Gastroesophageal sphincter (tissue), 4 donors: ENCODE measurements at places on chromosomes 7 and 10.

GRCh38 chr10:125068406-125068805 is 92.0 kb downstream of the CTBP2 start:
- no peaks in the 10 kb centered on the region for H3K27me3 ChIP-seq
- peaks cover 59% of the 10 kb centered on the region for H3K4me1 ChIP-seq
- H3K4me3 ChIP-seq: no peak overlapping the region
- H3K27ac ChIP-seq: no peak overlapping the region
- H3K36me3 ChIP-seq: no peaks in the 10 kb centered on the region

DNA sequence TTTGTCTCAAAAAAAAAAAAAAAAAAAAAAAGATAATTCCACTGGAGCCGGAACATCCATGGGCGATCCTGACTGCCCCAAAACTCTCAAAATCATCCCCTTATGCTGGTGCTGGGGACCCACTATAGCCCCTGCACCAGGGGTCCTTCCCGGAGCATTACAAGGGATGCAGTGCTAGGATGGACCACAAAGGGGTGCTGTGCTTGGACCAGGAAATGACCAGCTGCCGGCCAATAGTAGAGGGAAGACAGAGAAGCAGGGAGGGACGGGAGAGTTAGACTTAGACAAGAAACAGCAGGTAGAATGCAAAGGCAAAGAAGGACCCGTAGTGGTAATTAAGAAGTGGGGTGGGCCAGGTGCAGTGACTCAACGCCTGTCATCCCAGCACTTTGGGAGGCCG is 40.5 kb downstream of the RCC1L start:
- no peak for ATAC-seq
- no peaks in the 10 kb centered on the region for H3K36me3 ChIP-seq
- H3K27ac ChIP-seq: no peak overlapping the region
- H3K27me3 ChIP-seq: no peaks in the 10 kb centered on the region

DNA sequence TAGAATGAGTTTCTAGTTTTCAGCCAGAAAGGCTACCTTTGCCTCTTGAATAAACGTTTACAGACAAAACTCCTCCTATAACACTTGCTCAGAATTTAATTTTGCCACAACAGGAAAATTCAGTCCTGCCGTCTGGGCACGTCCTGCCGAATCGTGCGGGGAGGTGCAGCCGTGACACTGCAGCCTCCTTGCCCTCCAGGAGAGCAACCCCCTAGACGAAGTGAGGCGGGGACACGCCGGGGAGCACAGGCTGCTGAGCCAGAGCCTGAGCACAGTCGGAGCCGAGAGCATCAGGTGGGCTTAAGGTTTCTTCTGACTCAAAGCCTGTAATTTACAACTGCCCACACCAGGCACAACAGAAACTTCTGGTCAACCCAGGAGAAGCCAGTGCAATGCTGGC is 102.3 kb downstream of the DYNC2I1 start:
- no peaks in the 10 kb centered on the region for H3K4me1 ChIP-seq
- ATAC-seq: no peak
- peaks cover 18% of the 10 kb centered on the region for H3K27me3 ChIP-seq
- H3K4me3 ChIP-seq: no peak overlapping the region

- H3K4me3 ChIP-seq: no peak overlapping the region
- H3K4me1 ChIP-seq: no peaks in the 10 kb centered on the region
- peak; percentile 78 for ATAC-seq
- no peak overlapping the region for H3K27ac ChIP-seq
- H3K36me3 ChIP-seq: no peaks in the 10 kb centered on the region
- H3K27me3 ChIP-seq: no peaks in the 10 kb centered on the region
These were observed 87.4 kb upstream of the TNS3 start for GRCh38 chr7:47669178-47669891.

DNA sequence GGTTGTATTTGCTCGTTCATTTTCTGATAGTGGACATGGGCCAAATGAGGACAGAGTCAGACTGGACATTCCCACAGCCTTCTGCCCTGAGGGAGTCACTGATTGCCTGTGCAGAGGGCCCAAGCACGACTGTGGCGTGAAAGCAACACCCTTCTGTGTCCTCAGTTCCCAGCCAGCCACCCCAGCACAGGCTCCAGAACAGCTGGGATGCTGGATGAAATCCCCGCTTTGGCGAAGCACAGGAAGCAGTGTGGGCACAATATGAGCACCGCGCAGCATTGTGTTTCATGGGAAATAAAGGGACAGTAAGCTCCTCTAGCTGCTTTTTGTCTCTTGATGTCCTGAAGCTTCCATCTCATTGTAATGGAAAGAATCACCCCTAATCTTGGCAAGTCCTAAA is 20.5 kb downstream of the TRIL start:
- peaks cover 8% of the 10 kb centered on the region for H3K27me3 ChIP-seq
- H3K27ac ChIP-seq: no peak overlapping the region
- H3K4me3 ChIP-seq: no peak overlapping the region
- ATAC-seq: no peak

- peaks cover 26% of the 10 kb centered on the region for H3K4me1 ChIP-seq
- H3K27me3 ChIP-seq: no peaks in the 10 kb centered on the region
- H3K27ac ChIP-seq: peak overlapping the region; percentile 5
- peak; percentile 76 for ATAC-seq
- no peaks in the 10 kb centered on the region for H3K36me3 ChIP-seq
These were observed 127.3 kb downstream of the LHPP start for GRCh38 chr10:124588736-124589490.

GRCh38 chr10:70774810-70775678 is 10.1 kb downstream of the TBATA start:
- no peak overlapping the region for H3K4me3 ChIP-seq
- H3K27ac ChIP-seq: no peak overlapping the region
- H3K36me3 ChIP-seq: no peaks in the 10 kb centered on the region
- no peak for ATAC-seq
- no peaks in the 10 kb centered on the region for H3K4me1 ChIP-seq

DNA sequence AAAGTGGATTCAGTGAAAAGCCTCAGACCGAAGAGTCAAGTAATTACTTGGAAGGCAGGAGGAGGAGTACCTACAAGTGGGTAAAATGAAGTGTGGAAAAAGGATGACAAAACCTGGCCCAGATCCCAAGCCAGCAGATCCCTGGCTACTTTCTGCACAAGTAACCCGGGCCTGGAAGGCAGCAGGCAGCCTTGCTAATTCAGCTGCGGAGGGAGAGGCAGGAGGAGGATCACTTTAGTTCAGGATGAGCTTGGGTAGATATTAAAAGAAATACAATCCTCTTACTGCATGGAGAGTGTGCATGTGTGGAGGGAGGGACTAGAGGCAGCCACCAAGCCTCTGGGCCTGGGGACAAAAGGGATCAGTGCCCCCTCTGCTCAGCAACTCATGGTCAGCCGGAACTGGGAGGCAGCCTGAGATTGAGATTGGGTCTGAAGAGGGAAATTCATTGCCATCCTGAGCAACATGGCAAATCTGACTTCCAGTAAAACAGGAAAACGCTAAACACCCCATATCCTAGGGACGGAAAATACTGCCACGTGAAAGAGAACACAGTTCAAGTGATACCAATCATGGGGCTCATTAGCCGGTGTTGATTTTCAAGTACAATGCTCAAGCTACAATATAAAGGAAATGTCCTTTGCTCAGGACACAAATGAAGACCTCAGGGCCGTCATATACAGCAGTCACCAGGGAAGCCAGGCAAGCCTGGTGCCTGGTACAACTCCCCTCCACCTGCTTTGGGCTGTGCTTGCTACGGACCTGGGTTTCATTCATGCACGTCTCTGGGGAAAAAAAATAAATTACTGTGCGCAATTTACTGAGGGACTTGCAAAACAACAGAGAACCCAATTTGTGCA is 1.3 kb downstream of the AMPH start:
- H3K27ac ChIP-seq: no peak overlapping the region
- no peak for ATAC-seq
- H3K27me3 ChIP-seq: peaks cover 29% of the 10 kb centered on the region
- H3K4me3 ChIP-seq: peak overlapping the region; percentile 66
- no peaks in the 10 kb centered on the region for H3K36me3 ChIP-seq

- H3K4me1 ChIP-seq: peaks cover 31% of the 10 kb centered on the region
- no peak overlapping the region for H3K27ac ChIP-seq
- no peaks in the 10 kb centered on the region for H3K36me3 ChIP-seq
- no peak overlapping the region for H3K4me3 ChIP-seq
- ATAC-seq: peak; percentile 41
These were observed 218.3 kb downstream of the FAM107B start for GRCh38 chr10:14556285-14556956.

- peak within 1 kb of the TSS; percentile 53 for H3K4me3 ChIP-seq
- H3K27ac ChIP-seq: no peak within 1 kb of the TSS
- peaks cover 14% of the 10 kb centered on the region for H3K4me1 ChIP-seq
- H3K36me3 ChIP-seq: no peaks in the 10 kb centered on the region
These were observed at the start of gene TBX20 for GRCh38 chr7:35253710-35254495. TSS of gene TBX20 (minus strand) at chr7:35254100. CDS start at chr7:35253620, 480 bp downstream.

DNA sequence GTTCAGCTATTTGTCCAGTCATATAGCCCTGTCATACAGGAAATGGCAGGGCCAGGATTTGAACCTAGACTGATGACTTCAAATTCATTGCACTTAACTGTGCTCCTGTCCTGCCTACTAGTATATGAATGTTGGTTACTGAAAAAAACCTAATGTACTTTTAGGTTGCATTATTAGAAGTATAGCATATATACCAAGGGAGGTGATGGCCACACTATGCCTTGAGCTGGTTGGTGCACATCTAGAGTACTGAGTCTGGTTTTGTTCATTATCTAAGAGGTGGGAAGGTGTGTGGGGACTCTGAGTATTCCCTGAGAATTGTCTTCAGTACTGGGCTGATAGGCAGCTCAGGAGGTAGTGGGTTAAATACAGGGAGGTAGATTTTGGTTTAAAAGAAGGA is 88.0 kb downstream of the NEURL1 start:
- no peak for ATAC-seq
- H3K36me3 ChIP-seq: no peaks in the 10 kb centered on the region
- no peaks in the 10 kb centered on the region for H3K4me1 ChIP-seq

GRCh38 chr7:155360495-155361345 is 63.0 kb downstream of the INSIG1 start:
- H3K27ac ChIP-seq: no peak overlapping the region
- H3K36me3 ChIP-seq: no peaks in the 10 kb centered on the region
- H3K4me1 ChIP-seq: no peaks in the 10 kb centered on the region
- no peak for ATAC-seq

GRCh38 chr7:159158888-159159405 is 14.3 kb upstream of the VIPR2 start:
- H3K4me3 ChIP-seq: no peak overlapping the region
- H3K4me1 ChIP-seq: no peaks in the 10 kb centered on the region
- H3K36me3 ChIP-seq: no peaks in the 10 kb centered on the region
- no peak overlapping the region for H3K27ac ChIP-seq
- H3K27me3 ChIP-seq: peaks cover 10% of the 10 kb centered on the region

DNA sequence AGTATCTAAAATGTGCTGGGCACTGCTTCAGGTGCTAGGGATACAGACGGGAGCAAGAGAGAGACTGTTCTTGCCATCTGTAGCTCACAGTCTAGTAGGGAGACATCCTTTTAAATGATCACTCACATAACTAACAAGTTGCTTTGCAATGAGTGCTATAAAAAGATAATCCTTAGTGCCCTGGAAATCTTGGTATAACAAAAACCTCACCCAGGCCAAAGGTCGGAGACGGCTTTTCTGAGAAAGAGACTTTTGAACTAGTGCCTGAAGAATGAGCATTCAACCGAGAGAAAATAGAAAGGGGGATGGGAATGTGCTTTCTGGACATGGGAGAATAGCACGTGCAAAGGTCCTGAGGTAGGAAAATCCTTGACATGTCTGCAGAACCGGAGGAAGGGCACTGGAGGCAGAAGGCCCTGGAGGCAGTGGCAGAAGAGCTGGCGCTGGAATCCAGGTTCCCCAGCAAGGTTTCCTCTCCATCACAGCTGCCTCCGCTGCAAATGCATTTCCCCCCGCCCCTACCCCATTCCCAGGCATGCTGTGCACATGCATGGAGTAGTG is 89.4 kb downstream of the COL13A1 start:
- H3K27ac ChIP-seq: no peak overlapping the region
- H3K4me1 ChIP-seq: no peaks in the 10 kb centered on the region
- H3K36me3 ChIP-seq: no peaks in the 10 kb centered on the region
- no peak for ATAC-seq
- H3K4me3 ChIP-seq: no peak overlapping the region

DNA sequence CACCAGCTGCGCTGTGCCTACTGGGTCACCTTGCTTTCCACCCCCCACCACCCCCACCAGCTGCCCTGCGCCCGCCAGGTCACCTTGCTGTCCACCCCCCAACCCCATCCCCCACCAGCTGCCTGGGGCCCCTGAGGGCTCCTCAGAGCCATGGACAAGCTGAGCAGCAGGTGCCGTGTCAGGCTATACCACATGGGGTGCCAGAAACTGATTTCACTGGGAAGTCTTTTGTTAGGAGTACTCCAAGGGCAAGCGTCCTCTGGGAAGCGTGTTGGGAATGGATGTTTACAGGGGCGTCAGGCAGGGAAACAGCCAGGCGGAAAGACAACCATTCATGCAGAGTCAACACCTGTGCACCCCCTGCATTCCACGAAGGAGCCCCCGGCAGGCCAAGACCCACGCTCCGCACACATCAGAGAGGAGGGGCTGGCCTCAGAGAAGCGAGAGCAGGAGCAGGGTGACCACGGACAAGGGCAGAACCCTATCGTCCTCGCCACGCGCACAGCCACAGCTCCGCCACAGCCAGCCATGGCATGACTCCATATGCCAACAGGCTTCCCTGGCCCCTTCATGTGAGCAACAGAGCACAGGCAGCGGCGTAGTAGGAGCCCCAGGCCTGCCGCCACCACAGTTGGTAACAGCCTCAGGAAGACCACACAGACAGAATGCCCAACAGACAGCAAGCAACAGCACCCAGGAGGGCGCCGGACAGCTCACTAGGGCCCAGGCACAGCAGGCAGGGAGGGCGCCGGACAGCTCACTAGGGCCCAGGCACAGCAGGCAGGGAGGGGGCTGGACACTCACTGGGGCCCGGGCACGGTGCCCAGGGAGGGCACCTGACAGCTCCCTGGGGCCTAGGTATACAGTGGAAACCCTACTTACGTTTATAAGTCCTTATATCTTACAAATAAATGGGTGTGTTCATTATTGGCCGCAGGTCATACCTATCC is 180.8 kb downstream of the MAD1L1 start:
- no peaks in the 10 kb centered on the region for H3K4me1 ChIP-seq
- no peak overlapping the region for H3K27ac ChIP-seq
- no peaks in the 10 kb centered on the region for H3K27me3 ChIP-seq
- H3K36me3 ChIP-seq: peaks cover 14% of the 10 kb centered on the region
- H3K4me3 ChIP-seq: no peak overlapping the region
- no peak for ATAC-seq

- ATAC-seq: no peak
- no peak overlapping the region for H3K27ac ChIP-seq
- H3K4me1 ChIP-seq: no peaks in the 10 kb centered on the region
- no peak overlapping the region for H3K4me3 ChIP-seq
These were observed 14.6 kb upstream of the KIFBP start for GRCh38 chr10:68973975-68974374.

- no peak for ATAC-seq
- no peaks in the 10 kb centered on the region for H3K36me3 ChIP-seq
- peaks cover 98% of the 10 kb centered on the region for H3K27me3 ChIP-seq
- no peaks in the 10 kb centered on the region for H3K4me1 ChIP-seq
These were observed 2.7 kb downstream of the CHAT start for GRCh38 chr10:49616421-49617101.
